Brain pericyte (primary cell): ENCODE measurements at places on chromosomes 3 and 15.
A peak's percentile ranks its signal among the peaks of the same experiment; 100 is the strongest.

DNA sequence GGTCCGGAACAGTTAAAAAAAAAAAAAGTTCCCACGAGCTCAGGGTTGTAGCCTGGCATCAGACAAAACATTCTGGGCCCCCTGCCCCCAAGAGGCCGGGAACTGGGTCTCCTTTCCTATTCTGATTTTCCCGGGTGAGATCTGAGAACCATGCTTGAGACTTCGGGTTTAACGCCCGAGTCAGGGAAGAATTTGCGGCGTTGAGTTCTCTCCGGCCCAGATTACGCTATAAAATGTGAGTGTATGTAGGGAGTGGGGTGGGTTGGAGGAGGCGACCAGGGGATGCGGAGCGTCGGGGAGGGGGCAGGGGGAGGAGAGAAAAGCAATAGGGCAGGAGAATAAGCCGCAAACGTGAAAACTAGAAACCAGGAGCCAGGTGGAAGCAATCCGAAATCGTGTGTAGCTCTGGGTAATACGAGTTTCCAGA lies 2.7 kb downstream of the ZIC1 start:
- no peak for DNase-seq

DNA sequence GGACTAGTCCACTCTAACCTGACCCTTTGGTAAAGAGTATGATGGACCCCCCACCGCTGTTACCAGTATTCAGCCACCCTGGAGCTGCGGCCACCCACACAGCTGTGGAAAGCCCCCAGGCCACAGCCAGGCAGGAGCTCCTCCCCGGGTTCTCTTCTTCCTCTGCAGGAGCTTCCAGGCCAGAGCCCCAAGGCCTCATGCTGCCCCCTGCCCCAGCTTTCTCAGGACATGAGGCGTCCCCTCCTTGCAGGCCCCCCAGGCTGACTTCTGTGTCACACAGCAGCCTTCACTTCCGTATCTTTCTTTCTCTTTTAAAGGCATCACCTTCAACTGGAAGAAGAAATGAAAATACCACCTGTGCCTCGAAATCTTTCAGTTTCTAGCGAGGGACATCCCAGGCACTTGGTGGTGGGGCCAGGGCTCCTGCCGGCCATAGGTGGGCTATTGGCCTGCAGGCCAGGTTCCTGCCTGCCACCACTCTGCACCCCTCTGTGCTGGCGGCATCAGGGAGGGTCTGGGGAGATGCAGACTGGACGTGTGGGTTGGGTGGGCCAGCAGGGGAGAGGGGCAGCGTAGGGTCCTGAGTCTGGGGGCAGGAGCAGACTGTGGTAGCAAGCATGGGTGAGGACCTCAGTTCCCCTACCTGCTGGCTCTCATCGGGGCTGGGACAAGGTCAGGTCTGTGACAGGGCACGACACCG lies 19.9 kb downstream of the KLF13 start:
- no peak for DNase-seq

- DNase-seq, result no peak
Measured at GRCh38 chr15:31325595-31326155, 960 bp upstream of the KLF13 start.

GRCh38 chr3:50296721-50297383 lies 2.4 kb downstream of the HYAL3 start:
- DNase-seq, result no peak

DNA sequence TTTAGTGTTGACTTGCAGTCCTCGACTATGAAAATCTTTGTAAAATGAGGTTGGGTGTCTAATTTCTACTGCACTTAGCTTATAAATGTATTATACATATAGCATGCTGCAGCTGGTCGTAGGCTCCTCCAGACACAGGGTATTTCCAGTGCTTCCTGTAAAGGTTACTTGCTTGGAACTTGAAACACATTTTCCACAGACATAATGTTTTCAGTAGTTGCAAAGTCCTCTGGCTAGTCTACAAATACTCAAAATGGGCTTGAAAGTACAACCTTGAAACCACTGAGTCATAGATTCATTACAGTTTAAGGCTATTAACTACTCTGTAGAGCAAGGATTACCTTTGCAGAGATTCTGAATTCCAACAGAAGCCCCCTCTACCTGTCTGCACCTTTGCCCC lies 464.1 kb downstream of the RAP2B start:
- no peak for DNase-seq

DNA sequence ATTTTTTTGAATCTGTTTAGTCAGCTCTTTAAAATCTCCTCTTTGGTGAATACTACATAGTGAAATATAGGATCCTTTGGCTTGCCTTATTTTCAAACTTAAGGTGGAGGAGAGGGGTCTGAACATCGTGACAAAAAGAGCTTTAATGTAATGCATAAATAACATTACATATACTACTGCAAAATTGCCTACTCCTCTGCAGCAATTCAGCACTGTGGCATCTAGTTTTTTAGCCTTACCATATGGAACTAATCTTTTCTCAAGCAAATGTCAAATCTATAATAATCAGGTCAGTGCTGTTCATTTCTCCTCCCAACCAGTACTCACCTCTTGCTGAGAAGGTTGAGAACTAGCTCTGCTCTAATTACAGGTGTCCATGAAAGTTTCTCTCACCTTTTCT lies 394.0 kb upstream of the CDIN1 start:
- no peak for DNase-seq

DNA sequence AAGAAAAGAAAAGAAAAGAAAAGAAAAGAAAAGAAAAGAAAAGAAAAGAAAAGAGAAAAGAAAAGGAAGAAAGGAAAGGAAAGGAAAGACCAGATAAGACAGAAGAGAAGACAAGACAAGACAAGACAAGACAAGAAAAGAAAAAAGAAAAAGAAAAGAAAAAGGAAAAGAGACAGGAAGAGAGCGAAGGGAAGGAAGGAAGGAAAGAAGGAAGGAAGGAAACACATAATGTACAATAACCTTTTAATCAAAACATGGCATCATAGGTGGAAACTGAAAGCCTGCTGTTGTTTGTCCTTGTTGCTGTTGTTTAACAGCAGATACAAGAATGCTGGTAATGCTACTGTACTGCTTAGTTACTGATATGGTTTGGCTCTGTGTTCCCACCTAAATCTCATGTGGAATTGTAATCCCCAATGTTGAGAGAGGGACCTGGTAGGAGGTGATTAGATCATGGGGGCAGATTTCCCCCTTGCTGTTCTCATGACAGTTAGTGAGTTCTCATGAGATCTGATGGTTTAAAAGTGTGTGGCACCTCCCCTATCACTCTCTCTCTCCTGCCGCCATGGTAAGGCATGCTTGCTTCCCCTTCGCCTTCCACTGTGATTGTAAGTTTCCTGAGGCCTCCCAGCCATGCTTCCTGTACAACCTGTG lies 67.3 kb downstream of the MCF2L2 start:
- DNase-seq, result no peak

- DNase-seq, result no peak
Measured at GRCh38 chr3:51388286-51389029, 2.6 kb upstream of the RBM15B start.

DNA sequence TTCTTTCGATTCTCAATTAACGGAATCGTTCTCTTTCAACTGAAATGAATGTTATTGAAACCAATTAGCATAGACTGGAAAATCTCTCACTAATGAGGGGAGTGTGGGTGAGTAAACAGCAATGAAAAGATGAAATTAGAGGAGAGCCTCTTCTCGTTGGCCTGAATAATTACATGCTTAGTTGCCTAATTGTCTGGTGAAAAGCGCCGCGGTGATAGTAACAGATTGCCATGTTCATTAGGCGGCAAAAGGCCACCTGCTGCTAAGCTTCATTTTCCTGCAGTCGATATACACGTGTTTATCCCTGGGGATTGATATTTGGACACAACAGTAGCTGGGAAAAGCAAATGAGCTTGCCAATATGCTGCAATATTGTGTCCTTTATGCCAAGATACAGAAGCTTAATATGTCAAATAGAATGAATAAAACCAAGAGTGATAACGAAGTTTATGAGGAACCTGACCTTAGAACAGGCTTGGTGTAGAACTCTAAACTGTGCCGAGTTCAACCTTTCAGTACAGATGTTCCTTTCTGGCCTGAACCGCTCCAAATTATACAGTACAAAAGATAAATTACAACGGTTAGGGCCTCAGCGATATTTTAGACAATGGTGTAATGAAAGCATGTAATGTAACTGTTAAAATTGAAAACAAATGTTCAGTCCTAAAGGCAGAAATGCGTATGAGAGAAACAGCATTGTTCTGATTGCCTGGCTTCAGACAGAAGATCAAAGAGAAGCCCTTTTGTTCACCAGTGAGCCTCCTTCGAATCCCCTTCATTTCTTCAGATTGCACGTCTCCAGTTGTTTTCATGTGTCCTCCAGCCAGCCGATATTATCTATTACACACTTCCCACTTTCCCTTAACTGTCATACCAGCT lies 185.2 kb downstream of the SHOX2 start:
- DNase-seq, result no peak

- no peak for DNase-seq
Measured at GRCh38 chr3:130843441-130843840, 50.4 kb upstream of the ATP2C1 start.

- no peak for DNase-seq
Measured at GRCh38 chr3:153963012-153963411, 158.2 kb upstream of the ARHGEF26 start.

DNA sequence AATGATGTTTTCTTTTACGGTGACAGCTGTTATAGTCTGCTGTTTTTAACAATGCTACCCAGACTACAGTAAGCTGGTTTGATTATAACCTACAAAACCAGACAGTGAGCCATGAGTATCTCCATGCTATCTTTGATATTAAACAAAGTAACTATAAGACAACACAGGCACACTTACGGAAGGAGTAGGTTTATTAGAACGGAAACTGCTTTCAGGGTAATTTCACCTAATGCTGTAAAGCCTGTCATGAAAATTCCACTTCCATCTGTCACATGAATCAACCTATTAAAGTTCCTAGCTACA lies 33.0 kb downstream of the VPS13C start:
- DNase-seq, result no peak

DNA sequence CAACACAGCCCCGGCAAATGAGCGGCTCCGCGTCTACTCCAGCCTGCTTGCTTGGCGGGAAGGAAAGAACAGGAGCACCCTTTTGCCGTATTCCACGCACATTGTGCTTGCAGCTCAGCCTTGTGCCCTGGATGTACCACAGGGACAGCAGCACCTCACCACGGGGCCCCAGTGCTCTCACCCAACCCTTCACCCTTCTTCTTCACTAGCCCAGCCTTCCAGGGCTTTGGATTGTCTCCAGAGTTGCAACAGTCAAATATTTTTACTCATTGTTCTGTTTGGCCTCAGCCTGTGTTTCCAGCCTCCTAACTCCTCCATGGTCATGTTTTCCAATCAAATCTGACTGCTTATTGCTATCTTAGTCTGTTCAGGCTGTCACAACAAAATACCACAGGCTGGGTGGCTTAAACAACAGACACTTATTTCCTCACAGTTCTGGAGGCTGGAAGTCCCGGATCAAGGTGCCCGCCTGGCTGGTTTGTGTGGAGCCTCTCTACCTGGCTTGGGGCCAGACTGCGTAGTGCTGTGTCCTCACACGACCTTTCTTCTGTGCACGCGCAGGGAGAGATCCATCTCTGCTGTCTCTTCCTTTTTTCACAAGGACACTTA lies 79.2 kb upstream of the ABHD17C start:
- no peak for DNase-seq

DNA sequence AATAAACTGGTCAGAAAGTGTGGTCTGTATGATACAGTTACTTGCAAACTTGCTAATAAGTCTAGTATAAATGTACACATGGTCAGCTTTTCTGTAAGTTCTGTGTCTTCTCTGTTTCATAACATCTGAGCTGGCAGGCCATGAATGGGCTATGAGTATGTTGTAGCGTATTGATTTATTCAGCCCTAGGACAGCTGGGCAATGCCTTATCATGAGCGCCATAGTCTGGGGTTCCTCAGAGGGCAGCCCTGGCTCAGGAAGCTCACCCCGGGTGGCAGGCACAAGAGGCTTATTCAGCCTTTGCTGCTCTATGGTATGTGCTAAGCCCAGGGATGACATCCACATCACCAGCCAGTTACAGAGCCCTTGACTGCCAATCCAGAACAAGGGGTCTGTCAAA lies 50.7 kb upstream of the CCR2 start:
- no peak for DNase-seq

GRCh38 chr3:60584250-60584649 lies 667.0 kb downstream of the FHIT start:
- DNase-seq, result no peak

DNA sequence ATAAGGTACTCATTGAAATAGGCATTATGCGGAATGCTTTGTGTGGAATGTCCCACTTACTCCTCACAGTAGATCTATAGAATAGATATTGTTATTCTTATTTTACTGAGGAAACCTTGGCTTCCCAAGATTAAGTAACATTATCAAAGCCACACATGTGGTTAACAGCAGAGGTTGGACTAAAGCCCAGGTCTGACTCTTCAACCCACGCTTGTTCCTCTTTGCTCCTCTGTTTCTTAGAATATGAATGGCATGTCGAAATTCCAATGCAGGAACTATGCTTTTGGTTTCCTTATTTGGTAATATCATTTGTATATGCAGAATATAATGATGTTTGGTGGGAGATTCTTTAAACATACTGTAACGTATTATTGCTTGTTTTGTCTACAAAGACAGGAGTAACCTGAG lies 818.8 kb upstream of the LMCD1 start:
- DNase-seq, result no peak

DNA sequence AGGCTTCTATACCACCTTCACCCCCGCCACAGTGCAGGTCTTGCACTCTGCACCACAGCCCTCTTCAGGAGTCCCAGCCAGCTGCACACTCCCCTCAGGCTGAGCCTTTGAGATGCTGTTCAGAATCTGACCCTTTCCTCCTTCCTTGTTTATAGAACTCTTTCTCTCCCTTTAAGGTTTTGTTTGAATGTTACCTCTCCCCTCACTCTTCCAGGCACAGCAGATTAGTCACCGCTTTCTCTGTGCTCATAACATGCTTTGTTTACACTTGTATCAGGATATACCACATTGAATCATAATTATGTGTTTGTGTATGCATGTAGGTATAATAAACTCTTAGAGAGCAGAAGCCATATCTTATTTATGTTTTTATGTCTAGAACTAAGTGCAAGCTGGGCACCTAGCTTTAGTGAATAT lies 168.4 kb upstream of the BCL6 start:
- DNase-seq, result peak; percentile 59

GRCh38 chr3:127685708-127686511 lies 13.2 kb downstream of the ABTB1 start:
- no peak for DNase-seq

GRCh38 chr3:66996696-66997095 lies 1.4 kb upstream of the KBTBD8 start:
- no peak for DNase-seq
